ENCODE measurements at places on chromosomes 11 and 22.
A peak's percentile ranks its signal among the peaks of the same experiment; 100 is the strongest.

DNA sequence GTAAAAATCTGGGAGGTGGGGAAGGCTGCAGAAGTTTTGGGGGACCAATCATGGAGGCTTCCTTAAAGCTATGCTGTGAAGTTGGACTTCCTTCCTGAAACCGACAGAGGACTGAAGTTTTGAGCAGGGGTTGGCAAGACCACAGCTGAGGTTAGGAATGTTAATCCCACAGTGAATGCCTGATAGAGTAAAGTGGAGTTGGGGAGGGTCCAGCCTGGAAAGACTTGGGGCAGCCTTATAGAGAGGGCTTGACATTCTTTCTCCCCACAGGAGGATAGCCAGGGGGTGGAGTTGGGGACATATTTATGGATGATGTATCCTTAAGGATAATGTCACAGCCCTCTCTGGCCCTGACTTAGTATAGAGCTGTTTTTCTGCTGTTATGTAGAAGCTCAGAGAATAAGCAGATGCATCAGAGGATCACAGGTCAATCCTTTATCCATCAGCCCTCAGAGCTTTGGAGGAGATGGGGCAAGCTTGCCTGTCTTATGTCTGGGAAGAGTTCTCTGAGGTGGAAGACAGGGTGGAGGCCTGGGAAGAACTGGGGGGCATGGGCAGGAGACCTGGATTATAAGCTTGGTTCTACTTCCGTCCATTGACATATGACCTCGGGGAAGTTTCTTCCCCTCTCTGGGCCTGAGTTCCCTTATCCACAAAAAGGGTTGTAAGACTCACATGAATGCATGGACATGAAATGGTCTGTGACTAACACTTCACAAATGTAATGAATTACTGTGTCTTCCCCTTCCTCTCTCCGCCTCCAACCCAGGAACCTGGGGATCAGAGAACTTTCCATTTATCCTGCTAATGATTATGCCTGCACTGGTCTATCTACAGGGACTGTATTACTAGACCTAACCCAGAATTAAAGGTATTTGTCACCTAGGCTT, 317.8 kb downstream of the MIAT start:
- DNase-seq: no peak

DNA sequence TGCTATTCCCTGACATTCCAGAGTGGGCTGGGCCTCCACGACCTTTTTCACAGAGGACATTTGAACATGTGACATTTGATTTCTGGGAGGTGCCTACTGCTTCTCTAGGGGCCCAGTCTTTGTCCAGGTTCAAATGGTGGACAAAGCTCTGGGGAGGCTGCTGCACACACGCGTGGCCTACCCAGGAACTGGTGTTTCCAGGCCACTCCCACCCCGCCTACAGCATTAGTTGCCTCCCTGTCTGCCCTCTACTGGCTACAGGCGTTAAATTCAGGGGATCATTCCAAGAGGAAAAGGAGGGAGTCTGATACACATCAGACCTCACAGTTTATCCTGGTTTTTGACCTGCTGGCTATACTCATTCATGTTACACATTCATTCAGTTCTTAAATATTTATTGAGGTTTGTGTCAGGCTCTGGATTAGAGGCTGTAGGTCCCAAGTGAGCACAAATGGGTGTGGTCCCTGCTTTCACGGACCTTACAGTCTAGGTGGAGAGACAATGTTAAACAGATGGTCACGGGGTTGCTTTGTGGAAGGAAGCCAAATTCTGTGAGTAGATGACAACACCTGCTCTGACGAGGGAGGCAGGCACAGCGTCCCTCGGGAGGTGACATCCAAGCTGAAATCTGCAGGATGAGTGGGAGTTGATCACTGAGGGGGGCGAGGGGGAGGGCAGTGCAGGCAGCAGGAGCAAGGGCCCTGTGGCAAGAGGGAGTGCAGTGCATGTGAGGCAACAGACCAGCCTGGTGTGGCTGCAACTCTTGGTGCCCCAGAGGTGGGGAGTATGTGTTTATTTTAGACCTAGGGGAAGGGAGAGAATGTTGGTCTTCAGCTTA, 11.8 kb downstream of the TUB start:
- DNase-seq: peak; percentile 55

- DNase-seq: no peak
Observed at GRCh38 chr11:43404406-43404805, 45.7 kb downstream of the TTC17 start.

- DNase-seq: no peak
Observed at GRCh38 chr11:79973721-79974617, 533.1 kb upstream of the TENM4 start.

DNA sequence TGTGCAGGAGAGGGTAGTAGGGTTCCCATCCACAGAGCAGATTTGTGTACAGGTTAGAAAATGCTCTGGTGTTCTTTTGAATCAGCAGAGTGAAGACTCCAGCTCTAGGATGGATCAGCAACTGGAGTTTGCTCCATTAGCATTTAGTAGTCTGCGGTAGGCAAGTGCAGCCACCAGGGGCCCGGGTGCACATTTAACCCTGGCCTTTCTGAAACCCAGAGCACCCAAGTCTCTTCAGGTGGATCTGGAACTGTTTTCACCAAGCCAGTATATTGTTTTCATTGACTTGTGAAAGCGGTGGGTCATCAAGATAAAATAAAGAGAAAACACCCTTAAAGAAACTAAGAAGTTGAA, 100.8 kb upstream of the CLPB start:
- DNase-seq: no peak

DNA sequence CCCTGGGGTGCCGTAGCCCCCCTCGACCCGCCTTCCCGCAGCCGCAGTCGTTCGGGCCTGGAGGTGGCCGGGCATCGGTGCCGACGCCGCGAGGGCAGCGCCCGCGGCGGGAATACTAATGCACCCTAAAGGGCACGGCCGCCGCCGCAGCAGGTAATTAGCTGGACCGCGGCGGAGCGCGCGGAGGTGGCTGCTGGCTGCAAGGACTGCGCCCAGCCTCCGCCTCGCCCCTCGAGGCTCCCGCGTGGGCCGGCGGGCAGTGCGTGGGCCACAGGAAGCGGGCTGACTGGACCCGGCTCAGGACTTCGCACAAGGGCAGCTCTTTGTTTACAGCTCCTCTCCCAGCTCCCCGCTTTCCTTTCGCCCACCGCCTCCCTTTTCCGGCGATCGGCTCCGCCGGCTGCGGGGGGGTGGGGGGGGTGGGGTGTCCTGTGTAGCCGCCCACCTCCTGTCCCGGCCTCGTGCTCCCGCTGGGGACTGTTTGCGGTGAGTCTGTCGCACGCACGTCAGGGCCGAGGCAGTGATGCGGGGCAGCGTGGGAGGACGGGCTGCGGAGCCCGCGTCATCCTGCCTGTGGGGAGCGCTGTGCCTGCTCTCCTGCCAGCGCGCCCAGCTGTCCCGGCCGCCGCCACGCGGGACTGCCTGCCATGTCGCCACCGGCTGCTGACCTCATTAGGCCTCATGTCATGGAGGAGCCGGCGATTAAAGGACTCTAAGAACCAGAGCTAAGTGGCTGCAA, 53.2 kb downstream of the GRIK4 start:
- DNase-seq: peak; percentile 84

DNA sequence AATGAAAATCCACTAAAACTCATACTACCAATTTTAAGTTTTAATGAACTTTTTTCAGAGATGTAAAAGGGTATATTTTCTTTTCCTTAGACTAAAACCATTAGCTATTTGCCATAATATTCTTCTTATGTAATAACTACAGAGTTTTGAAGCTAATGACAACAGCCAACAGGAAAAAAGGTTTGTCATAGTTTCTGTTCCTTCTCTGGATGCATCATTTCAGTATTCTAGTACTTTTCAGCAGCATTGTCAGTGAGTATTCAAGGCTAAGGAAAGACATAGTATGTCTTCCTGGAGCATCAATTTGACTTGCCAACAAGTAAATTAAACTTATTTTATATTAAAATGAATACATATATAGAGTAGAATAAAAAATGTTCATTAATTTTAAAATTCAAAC, 166.0 kb downstream of the METTL15 start:
- no peak for DNase-seq

GRCh38 chr11:113564527-113565130, 89.4 kb upstream of the DRD2 start:
- DNase-seq: no peak
